NCI-H460 (cell line): ENCODE measurements at places on chromosomes 13 and 19. TPM values are rescaled to one million over a fixed set of nuclear protein-coding genes. Genes with fewer than 3 reads are reported as not detected.

GRCh38 chr19:18421371-18421959, 2.3 kb downstream of the SSBP4 start:
- DNase-seq, result no peak

DNA sequence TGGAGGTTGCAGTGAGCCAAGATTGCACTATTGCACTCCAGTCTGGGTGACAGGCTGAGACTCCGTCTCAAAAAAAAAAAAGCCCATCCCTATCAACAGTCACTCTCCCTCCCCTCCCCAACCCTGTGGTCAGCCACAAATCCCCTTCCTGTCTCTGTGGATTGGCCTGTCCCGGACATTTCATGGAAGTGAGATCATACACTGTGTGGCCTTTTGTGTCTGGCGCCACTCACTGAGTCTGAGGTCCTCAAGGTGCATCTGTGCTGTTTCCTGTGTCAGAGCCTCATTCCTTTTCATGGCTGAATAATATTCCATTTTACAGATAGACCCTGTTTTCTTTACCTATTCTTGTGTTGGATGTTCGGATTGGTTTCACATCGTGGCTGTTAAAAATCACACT, 149.5 kb downstream of the PTPRS start:
- DNase-seq, result no peak

GRCh38 chr19:50490991-50491472, 14.4 kb upstream of the GARIN5A start:
- DNase-seq, result no peak

- DNase-seq, result no peak
Observed at GRCh38 chr19:49243129-49243528, 81.9 kb downstream of the SLC6A16 start.

DNA sequence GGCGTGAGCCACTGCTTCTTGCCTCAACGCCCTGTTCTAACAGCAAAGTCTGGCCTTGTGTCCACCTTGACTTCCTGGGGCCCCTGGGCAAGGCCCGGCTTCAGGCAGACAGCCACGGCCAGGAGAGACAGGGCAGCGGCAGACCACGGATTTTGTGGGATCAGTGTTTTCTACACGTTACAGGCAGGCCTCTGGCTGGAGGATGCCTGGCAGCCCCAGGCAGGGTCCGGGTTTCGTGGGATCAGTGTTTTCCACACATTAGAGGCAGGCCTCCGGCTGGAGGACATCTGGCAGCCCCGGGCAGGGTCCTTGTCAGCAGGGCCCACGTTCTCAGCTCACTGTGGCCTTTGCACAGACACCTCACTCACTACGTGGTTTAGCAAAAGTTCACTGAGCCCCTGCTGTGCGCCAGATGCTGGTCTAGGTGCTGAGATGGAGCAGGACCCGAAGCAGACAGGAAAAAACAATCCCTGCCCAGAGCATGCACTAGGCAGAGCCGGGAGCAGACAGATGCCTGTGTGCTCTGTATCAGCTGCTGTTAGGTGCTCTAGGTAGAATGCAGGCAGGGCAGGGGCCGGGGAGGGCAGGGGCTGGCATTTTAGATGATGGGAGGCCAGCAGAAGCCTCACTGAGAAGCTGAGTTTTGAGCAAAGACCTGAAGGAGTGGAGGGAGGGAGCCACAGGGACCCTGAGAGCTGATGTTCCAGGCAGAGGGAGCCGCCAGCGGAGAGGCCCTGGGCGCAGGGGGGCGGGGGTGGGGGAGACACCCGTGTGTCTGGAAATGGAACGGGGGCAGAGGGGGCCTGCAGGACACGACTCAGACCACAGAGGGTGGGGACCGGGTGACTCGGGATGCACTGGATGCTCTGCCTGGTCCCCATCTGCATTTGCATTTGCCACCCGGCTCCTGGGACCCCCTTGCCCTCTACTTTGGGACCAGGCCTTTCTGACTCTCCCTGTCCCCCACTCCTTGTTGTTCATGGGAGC, 25.0 kb upstream of the NCCRP1 start:
- DNase-seq, result no peak

The URAD gene
- not detected in 2 replicates for total RNA-seq

- no peak for DNase-seq
Observed at GRCh38 chr13:37978680-37979079, 109.1 kb upstream of the TRPC4 start.

DNA sequence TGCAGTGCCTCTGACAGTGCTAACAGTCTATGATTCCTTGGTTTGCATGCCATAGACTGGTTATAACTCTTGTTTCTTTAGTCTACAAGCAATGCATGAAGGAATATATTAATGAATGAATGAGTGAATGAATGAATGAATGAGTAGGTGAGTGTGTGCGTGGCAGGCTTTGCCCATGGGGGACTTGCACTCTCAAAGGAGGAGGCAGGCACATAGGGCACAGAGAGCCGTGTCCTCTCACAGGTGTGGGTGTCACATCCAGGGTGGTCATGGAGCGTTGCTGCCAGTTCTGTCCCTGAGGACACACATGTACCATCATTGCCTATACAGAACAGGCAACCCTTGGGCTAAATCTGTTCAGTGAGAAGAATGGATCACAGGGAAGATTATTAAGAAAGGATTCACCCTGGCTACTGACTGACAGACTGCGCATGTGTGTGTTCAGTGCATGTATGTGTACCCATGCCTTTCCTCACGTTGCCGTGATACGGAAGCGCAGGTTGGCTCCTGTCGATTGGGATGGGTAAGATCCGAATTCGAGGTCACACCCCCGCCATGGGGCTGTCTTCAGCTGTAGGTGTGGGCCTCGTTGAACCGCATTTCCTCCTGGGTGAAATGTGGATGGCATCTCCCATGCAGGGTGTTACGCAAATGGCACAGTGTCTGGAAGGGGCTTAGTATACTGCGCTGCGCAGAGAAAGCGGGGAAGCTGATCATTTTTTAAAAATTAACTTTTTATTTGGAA, 161.4 kb downstream of the STK24 start:
- DNase-seq, result no peak

DNA sequence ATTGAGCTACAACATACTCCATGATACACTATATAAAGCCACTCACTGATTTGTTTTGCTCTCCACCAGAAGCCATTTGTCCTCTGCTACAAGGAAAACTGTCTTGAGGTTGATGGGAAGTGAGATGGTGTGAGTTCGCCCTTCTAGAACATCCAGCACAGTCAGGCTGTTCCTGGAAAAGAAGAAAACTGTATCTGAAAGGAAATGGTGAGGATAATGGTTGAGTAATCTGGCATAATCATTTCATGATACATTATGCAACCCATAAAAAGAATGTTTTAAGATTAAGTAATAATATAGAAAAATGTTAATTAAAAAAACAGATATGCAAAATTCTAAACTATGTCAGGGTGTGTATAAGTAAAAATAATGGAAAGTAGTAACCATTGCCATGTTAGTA, 233.9 kb downstream of the RGCC start:
- no peak for DNase-seq

The RAB20 gene
- 88.6 and 92.0 TPM in 2 replicates for total RNA-seq

DNA sequence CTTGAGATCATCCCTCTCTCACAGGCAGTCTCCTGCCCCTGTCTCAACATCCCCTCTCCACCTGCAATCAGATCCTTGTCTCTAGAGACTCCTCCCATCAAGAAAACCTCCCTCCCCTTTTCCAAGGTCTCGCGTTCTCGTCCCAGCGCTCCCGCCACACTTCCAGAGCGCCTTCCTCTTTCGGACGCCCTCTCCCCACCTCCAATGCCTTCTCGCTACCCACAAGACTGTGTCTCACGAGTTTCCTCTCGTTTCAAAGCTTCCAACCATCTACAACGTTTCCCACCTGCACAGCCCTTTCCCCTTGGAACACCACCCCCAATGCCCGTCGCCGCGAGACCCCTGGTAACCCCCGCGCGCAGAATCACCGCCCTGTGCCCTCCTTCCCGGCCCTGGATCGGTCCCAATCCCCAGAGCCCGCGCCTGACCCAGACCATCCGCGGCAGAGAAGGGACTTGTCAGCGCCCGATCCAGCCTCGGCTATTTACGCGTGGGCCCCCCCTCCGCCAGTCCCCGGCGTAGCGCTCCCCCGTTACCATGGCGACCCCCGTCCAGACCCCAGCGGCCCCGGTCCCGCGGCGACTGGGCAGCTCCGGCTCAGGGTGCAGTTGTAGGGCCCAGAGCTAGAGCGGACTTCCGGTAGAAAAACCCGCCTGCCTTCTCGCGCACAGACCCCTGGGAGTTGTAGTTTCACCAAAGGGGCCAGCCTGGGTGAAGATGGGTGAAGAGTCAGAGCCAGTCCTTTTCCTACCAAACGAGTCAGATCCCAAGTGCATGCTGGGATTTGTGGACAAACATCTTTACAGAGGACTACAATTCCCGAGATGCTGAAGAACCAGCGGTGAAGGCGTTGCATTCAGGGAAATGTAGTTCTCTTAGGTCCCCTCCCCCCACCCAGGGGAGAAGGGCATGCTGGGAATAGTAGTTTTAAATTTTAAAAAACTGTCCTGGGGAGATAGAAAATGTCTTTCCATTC, at the start of gene AP2S1:
Gene AP2S1, minus strand, starts transcription at position 619 of the 976 bp plus-strand sequence. Its CDS starts 80 bp downstream, at position 539.
- peak; percentile 96 for DNase-seq

The ZNF17 gene
- 3.9 and 4.7 TPM in 2 replicates for total RNA-seq

DNA sequence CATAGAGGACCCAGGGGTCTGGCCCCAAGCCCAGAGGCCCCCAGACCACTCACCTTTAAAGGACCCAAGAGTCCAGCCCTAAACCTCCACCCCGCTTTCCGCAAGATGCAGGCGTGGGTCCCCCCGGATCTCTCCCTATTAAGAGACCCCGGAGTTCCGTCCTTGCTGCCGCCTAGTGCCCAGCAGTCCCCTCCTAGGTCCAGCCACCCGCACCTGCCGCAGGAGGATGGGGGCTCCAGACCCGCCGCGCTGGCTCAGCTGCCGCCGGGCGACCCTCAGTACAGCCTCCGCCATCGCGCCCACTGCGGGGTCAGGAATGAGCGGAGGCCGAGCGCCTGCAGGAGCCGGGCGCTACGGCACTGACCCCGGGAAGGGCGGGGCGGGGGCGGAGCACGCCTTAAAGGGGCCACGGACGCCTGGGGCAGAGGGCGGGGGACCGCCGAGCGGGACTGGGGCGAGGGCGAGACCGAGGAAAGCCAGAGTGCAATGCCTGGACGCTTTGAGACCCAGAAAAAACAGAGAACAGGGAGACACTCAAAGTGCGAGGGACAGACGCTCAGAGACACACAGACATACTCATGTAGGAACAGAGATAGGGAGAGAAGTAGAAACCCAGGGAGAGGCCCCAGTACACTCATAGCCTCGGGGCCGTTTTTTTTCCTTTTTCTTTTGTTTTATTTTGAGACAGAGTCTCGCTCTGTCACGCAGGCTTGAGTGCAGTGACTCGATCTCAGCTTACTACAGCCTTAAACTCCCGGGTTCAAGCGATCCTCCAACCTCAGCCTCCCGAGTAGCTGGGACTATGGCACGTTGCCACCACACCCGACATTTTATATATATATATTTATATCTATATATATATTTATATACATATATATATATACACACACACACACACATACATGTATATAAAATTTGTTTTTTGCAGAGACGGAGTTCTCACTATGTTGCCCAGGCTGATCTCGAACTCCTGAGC, at the start of gene ETHE1:
Gene ETHE1, minus strand, starts transcription at position 318 of the 976 bp plus-strand sequence. Its CDS starts 24 bp downstream, at position 294.
- peak; percentile 41 for DNase-seq

GRCh38 chr13:39389013-39389412, 214.0 kb downstream of the LHFPL6 start:
- no peak for DNase-seq

GRCh38 chr13:90999401-90999800, 348.1 kb upstream of the MIR17HG start:
- DNase-seq, result no peak

The UBL5 gene
- 150 and 160 TPM in 2 replicates for total RNA-seq

DNA sequence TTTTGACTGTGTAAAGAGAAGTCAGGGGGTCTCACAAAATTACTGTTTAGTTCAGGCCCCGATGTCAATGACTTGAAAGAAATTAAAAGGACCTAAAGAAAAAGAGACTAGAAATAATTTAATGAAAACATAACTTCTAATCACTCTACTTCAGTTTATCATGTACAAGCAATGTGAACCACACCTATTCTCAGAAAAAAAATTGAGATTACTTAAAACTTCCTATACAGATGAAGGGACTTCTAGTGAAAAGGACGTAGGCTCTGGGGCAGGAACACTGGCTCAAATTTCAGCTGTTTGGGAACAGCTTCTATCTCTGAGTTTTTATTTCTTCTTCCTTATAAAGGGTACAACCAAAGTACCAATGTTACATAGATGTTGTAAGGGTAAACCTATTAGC, 38.0 kb downstream of the TPT1 start:
- DNase-seq, result no peak

GRCh38 chr13:39765801-39766463, 110.5 kb downstream of the COG6 start:
- no peak for DNase-seq

- no peak for DNase-seq
Observed at GRCh38 chr19:52366414-52366824, 3.3 kb upstream of the ZNF880 start.

DNA sequence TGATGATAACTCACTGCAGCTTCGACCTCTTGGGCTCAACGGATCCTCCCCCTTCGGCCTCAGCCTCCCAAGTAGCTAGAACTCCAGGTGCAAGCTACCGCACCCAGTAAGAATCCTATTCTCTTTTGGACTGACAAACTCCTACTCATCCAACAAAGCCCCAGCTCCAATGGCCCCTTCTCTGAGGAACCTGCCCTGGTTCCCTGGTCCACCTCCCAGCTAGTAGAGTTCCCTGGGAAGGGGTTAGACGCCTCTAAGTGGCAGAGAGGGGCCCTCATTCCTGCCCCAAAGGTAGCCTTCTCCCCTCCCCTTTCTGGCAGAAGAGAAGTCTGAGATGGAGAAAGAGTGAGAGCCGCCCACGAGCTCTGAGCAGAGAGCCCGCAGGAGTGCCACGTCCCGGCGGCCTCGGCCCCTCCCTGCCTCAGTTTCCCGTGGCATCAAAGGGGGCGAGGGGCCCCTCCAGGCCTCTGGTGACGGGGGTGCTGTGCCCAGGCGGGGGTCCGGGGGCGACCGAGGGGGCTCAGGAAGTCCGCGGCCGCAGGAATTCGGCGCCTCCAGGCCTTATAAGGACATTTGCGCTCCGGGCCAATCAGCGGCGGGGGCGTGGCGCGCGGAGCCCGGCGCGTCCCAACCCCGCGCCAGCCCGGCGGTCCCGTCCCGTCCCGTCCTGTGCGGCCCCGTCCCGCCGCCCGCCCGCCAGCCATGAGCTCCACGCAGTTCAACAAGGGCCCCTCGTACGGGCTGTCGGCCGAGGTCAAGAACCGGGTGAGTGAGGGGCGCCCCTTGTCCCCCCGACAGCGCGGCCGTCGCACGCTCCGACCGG, at the start of gene CNN2:
Gene CNN2, plus strand, starts transcription at position 649 of the 823 bp plus-strand sequence. Its CDS starts 54 bp downstream, at position 703.
- no peak for DNase-seq

GRCh38 chr13:48580185-48580803, 47.4 kb upstream of the RCBTB2 start:
- DNase-seq, result peak; percentile 56
